ENCODE measurements at places on chromosomes 3 and 15.

- no peak for DNase-seq
These were observed 15.2 kb upstream of the TMEM212 start for GRCh38 chr3:171827836-171828458.

GRCh38 chr15:90402223-90402622, 14.2 kb downstream of the IQGAP1 start:
- no peak for DNase-seq

- no peak for DNase-seq
These were observed 150.9 kb downstream of the CNTN3 start for GRCh38 chr3:74463515-74463914.

DNA sequence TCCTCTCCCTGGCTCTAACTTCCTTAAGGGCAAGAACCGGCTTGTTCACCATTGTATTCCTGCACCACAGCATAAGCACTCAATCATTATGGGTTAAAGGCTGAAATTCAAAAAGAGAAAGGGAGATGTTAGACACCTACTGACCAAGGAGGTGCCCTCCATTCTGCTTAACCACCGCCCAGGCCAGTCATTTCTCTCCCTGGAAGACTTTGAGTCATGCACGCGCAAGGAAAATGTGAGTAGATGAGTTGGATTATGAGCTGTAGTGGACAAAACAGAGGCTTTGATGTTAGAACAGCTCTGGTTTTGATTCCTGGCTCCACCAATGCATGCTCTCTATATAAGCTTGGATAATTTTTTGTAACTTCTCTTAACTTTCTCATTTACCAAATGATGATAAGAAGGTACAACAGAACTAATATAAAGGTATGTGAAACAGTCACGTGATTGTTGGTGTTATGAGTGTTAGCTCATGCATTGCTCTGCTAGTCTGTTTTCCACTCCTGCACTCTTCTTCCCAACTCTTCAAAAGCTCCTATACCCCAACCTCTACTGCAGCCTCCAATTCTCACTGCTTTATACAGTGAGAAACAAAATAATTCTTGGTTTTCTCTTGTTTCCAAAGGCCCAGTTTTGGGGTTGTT, 148.4 kb upstream of the ATP11B start:
- DNase-seq: no peak

DNA sequence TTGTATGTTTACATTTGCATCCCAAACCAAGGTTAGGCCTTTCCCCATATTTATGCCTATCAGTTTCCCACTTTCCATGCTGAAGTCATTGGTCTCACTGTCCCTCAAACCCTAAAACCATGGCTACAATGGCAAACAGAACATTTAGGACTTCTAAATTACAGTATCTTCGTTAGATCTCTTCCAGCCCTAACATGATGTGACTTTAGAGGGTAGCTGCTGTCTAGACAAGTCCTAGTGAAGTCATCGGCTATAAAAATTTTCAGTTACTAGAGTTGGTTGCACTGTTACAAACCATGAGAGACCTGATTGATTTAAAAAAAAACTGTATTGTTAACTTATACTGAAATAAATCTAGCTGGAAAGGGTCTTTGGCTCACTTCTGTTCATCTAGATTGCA, 54.6 kb downstream of the TM4SF4 start:
- no peak for DNase-seq

DNA sequence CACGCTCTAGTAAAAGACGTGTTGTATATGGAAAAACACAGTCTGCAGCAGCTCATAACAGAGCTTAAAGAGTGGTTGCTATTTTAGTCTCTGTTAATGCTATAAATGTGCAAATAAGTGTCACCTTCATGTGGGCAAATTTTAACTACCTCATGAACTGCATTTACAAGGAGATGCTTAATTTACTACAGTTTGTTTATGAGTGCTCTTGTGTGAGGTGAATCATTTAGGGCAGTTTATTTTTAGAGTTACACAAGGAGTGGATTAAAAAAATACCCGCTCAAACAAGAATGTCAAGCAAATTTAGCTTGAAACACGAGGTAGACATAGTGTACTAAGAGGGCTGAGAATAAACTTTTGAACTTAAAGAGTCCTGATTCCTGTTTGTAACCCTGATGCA, 579.0 kb downstream of the MFSD1 start:
- DNase-seq: no peak

GRCh38 chr15:68700455-68701123, 120.1 kb downstream of the ANP32A start:
- peak; percentile 87 for DNase-seq

- no peak for DNase-seq
These were observed 12.4 kb downstream of the GLYCTK start for GRCh38 chr3:52299879-52300611.

DNA sequence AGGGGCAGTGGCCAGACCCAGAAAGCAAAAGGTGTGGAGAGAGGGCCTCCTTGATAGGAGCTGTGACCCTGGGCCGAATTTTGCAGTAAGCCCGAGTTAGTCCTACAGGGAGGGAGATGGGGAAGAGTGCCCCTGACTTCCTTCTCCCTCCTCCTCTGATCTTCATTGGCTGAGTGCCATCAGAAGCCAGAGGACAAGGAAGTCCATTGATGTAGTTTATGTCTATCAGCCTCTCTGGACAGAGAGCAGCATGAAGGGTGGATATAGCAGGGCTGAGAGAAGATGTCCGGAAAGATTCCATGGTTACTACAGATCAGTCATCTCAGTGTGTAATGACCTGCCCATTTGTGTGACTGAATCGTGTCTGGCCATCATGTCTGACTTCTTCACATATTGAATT, 102.5 kb upstream of the FAM3D start:
- DNase-seq: no peak

DNA sequence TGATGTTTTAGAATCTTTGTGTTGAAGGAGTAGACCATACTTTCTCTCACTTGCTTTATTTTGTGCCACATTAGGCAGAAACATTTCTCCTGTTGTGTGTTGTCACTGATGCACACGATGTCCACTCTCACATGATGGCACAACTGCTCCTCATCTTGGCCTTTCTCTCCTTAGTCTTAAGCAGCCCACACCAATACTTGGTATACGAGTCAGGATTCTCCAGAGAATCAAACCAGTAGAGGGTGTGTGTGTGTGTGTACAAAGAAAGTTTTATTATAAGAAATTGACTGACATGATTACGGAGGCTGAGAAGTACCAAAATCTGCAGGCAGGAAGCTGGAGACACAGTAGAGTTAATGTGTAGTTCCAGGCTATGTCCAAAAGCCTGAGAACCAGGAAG, 187.1 kb downstream of the ALCAM start:
- DNase-seq: no peak

DNA sequence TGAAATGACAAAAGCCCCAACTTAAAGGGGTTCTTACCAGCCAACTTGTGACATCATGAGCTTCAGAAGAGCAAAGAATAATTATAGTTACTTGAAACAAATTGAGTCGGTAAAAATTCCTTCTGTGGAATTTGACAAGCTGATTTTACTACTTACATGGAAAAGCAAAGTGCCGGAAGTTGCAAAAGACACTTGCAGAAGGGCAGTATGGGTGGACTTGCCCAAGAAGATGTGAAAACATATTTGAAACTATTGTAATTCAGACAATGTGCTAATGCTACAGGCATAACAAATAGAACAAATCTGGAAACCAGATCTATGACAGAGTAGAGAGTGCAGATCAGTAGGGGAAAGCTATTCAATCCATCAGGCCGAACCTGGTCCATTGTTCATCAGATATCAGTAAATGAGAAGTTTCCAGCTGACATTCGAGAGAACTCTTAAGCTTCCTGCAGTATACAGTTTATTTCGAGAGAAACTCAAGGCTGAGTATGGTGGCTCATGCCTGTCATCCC, 2.5 kb upstream of the KIF7 start:
- no peak for DNase-seq

DNA sequence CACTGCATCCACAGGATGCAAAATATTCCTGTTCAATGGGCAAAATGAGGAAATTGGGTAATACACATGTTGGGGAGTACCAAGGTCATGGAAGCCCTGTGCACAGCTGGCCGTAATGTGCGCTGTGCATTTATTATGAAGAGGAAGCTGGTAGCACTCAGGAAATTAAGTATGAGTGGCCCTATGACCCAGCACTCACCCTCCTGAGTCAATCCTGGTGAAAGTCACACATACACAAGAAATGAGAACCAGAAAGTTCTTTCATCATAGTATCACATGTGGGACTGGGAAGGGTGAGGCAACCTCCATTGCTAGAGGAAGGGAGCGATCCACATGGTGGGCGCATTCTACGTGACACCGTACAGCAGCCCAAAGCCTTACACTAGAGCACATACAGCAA, 11.4 kb upstream of the PRR20G start:
- DNase-seq: no peak

DNA sequence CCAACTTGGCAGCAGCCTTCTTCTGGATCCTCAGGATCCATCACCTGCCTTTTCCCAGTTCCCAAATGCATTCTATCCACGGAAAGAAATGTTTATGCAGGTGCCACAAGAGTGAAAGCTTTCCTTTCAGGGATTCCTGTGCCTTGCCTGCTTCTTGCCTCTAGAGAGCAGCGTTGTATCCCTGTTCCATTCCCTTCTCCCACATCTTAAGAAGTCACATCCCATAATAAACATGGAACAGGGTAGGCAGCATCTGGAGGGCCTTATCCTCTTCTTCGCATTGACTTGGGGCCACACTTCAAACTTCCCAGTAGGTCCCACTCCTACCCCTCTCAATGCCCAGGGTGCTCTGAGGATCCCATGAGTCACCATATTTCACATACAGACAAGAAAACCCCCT, 72.7 kb upstream of the DCLK3 start:
- DNase-seq: no peak

DNA sequence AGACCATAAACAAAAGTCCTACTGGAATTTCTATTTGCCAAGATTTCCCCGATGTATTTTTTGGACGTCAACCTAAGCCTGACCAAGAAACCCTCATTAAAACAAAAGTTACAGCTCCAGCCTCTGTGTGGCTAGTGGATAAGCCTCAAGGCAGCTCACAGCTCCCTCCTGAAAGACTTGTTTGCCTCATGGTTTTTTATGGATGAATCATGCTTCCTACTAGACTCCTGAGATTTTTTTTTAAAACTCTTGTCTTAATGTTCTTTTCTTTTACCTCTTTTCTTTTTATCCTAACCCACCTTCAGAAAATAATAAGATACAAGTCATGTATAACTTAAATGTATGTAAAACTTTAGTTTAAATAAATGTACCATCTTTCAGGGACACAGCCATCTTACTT, 52.4 kb downstream of the SUCNR1 start:
- no peak for DNase-seq

GRCh38 chr3:14773691-14774128, 45.1 kb upstream of the FGD5 start:
- DNase-seq: no peak

DNA sequence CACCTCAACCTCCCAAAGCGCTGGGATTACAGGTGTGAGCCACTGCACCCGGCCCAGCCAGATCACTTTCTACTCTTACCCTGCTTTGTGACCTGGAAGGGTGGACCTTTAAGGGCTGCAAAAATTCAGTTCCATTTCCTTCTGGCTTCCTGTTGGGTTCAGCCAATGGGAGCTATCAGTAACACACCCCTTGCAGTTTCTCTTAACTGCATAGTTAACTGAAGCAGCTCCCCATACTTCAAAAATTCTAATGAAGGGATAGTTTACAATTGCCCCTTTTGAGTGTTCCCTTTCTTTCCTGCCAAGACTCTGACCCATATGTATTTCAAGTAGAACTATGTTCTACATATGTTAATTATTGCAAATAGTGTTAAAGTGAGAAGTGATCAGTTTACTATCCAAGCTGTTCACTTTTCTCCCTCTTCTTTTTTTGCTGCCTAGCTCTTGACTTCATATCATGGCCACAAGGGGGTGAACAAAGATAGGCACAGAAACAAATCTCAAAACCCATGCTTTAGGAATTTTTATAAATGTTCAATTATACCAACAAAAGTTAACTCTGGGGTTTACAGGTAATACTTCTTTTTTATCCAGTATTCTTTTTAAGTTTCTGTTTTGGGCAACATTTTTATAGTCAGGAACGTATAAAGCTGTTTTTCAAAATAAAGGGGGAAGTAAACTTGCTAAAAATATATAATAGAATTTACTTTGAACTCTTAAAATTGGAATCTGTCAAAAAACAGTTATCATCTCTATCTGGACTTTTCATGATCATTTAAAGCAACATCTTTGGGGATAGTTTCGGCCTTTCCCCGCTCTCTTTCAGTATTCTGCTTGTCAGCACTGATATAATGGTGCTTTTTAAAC, 8.1 kb downstream of the PGBD4 start:
- peak; percentile 25 for DNase-seq

- DNase-seq: no peak
These were observed 867.1 kb downstream of the NAALADL2 start for GRCh38 chr3:175726228-175726627.

GRCh38 chr3:126293370-126294082, 63.7 kb downstream of the KLF15 start:
- DNase-seq: no peak

DNA sequence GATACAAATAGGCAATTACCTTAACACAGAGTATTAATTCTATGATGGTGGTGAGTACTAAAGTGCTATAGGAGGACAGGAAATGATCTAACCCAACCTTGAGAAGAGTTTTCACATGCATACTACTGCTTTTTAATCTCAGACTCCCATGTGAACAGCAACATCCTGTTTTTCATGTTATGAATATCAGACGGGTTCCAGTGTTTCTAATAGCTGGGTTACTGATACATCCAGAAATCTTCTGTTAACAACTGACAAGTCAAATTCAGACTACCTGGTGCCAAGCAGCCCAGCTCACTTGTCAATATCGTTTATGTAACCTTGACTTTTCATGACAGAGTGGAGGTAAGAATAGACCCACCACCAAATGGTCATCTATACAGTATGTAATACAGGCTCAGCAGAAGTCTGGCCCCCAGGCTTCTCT, 220.2 kb upstream of the COL8A1 start:
- DNase-seq: no peak

DNA sequence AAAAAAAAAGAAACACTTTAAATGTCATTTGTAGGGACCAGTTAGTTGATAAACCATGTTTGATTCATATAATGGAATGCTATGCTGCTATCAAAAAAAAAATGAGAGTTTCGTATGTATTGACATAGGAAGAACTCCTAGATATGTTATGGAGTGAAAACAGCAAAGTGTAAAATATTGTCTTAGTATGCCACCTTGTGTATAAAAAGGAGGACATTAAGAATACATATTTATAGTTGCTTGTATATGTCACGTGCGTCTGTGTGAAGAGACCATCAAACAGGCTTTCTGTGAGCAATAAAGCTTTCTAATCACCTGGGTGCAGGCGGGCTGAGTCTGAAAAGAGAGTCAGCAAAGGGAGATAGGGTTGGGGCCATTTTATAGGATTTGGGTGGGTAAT, 39.5 kb downstream of the KBTBD8 start:
- DNase-seq: no peak

- DNase-seq: no peak
These were observed 39.4 kb downstream of the DNAJB8 start for GRCh38 chr3:128427175-128427857.

DNA sequence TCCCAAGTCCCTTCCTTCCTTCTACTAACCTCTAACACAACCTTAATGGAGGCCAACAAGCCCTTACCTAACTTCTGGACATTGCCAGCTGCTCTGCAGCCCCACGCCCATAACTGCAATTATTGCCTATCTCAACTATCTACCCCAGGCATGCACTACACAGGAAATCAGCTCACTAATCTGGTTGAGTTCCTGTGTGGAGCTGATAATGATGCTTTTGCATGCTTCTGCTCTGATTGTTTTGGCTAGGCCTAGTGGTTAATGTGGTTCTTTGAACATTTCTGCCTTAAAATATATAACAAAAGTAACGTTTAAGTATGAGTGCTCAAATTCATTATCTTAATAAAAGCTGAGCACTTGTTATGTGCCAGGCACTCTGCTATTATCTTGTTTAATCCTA, 463.9 kb downstream of the MFSD1 start:
- DNase-seq: no peak

Measured in WERI-Rb-1 (cell line).